ENCODE measurements at places on chromosomes 6 and 20.

DNA sequence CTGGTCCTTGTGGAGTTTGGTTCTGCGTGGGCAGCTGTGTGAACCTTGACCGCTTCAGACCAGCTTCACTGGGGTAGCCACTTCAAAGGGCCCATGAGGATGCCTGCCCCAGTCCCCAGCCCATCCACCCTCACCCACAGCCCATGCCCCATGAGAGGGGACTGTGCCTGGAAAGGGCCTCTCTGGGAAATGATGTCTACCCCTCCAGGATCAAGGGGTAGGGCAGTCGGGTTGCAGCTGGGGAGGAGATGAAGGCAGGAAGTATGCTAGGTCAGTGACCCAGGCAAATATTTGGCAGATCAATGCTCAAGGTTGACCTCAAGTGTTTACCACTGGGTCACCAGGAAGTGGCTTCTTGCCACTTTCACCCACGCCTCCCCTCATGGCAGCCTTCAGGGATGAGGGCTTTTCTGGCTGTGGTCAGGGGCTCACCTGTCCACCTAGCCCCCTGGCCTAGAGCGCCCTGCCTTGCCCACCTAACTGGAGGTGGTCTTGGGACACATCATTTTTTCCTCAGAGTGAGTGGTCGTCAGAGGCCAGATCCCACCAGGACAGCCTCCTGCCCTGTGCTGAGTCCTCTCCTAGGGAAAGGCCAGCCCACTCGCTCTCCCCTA lies 109.5 kb downstream of the SNX5 start:
- no peak for DNase-seq

GRCh38 chr20:53767206-53767930 lies 173.7 kb upstream of the ZNF217 start:
- DNase-seq: no peak

- no peak for DNase-seq
These were observed 10.1 kb upstream of the SMIM13 start for GRCh38 chr6:11083491-11083890.

GRCh38 chr6:14502551-14502950 lies 385.0 kb downstream of the CD83 start:
- no peak for DNase-seq

GRCh38 chr20:21020659-21021471 lies 85.3 kb downstream of the LINC00237 start:
- DNase-seq: no peak

- no peak for DNase-seq
These were observed 125.3 kb downstream of the PREX1 start for GRCh38 chr20:48702455-48702913.

GRCh38 chr6:37684801-37685200 lies 12.9 kb downstream of the MDGA1 start:
- DNase-seq: no peak

DNA sequence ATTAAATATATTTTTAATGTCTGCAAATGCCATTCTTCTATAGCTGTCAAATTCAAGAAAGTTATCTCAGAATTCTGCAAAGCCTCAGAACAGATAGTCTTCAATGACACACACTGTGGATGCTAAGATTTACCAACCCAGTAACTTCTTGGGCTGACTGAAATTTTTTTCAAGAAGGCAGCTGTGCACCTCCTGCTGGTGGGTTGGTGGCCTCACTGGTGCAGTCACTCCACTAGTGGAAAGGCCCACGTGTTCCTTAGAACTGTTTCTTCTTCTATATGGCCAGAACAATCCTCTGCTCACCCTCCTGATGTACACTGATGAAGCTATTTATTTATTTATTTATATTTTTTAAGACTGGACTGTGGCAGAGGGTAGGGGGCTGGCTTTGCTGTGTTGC lies 28.1 kb upstream of the MTCL3 start:
- DNase-seq: no peak

GRCh38 chr20:37837924-37838323 lies 65.0 kb upstream of the VSTM2L start:
- no peak for DNase-seq

DNA sequence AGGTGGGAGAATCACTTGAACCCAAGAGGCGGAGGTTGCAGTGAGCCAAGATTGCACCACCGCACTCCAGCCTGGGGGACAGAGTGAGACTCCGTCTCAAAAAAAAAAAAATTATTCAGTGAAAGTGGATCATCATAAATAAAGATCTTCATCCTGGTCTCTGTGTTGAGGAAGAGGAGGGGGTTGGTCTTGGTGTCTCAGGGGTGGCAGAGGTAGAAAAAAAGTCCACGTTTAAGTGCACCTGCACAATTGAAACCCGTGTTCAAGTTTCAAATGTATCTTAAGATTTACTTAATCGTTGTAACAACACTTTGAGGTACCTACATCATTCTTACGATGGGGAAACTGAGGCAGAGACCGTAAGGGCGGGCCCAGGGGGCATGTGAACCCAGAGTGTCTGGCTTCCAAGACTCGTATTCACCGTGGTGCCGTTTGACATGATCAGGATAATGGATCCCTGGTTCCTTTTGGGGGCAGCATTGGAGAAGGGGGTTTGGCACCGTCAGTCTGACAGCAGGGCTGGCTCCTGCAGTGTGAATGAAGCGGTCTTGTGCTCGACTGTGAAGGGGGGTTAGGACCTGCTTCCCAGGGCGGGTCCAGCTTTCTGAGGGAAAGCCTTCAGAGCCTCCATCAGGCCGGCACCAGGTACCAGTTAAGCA lies 32.9 kb upstream of the ID1 start:
- DNase-seq: no peak

DNA sequence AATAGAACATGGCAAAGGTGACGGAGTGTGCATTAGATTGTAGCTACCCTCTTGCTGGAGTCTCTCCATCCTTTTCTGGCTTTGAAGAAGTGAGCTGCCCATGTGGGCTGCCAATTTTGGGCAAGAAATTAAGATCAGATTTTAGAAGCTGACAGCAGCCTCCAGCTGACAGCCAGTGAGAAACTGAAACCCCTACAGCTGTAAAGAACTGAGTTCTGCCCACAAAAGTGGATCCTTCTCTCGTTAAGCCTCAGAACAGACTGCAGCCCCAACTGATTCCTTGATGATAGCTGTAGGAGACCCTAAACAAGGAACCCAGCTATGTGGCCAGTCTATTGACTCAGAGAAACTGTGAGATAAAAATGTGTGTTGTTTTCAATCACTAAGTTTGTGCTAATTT lies 134.1 kb downstream of the CD109 start:
- DNase-seq: no peak

GRCh38 chr6:158389193-158389919 lies 77.1 kb downstream of the TULP4 start:
- DNase-seq: no peak

DNA sequence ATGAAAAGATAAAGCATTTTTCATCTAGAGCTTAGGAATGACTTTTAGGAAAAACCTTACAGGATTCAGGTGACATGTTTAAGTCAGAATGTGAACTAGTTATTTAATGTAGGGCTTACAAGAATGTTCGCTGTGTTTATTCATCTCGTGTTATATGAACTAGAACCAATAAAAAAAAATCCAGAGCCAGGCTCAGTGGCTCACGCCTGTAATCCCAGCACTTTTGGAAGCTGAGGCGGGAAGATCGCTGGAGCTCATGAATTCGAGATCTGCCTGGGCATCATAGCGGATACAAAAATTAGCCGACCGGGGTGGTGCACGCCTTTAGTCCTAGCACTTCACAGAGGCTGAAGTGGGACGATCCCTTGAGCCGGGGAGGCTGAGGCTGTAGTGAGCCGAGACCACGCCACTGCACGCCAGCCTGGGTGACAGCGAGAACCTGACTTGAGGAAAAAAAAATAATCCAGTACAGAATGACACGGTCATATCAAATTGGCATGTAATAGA lies 46.3 kb downstream of the OR2B2 start:
- peak; percentile 29 for DNase-seq

All from transverse colon (tissue), 4 donors.